ENCODE measurements at places on chromosomes 4 and X.

GRCh38 chr4:94523617-94524016 is 71.9 kb downstream of the PDLIM5 start:
- no peak for DNase-seq

DNA sequence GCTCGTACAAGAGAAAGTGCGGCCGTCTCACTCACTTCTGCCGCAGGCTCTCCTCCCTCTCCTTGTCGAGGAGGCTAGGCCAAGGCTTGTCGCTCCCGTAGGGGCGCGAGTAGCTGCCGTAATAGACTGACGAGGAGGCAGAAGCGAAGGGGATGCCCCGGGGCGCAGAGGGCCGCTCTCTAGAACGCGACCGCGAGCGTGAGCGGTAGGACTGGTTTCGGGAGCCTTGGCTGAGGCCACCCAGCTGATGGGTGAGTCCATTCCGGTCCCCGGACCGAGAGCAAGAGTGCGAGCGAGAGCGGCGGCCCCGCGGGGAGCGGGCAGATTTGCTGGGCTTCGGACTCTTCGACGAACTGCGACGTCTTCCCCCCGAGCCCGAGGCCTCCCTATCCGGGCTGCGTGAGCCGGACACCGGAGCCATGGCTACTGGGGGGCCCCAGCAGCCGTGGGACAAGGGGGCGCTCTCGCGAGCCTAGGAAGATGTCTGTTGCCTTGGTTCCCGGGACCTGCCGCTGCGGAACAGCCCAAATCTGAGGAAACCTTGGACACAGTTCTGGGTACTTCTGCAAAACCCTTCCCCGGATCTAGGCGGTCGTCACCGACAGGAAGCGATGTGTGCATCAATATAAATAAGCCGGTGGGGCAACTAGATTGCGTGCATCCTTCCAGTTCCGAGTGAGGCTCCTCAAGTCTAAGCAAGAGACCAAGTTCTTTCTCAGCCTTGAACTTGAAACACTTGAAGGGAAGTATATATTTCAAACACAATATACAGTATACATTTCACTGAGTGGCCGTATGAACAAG is at the start of gene NKAP:
Gene NKAP, minus strand, starts transcription at position 567 of the 804 bp plus-strand sequence. Its CDS starts 146 bp downstream, at position 421.
- DNase-seq: peak; percentile 85

DNA sequence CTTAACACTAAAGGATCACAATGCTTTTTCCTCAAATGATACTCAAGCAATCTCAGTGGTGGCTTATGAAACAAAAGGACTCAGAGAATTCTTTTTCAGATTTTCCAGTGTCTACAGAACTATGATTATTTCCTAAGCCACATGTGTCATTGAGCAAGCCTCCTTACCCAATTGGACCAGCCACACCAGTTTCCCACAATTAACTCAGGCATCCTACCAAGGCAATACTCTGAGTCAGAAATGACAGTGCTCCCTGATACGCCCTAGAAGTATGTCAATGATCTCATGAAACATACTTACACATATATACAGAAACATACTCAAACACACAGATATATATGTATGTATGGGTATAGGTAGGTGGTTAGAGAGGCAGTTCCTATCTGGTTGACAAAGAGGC is 4.8 kb downstream of the ADAMTS3 start:
- DNase-seq: no peak

DNA sequence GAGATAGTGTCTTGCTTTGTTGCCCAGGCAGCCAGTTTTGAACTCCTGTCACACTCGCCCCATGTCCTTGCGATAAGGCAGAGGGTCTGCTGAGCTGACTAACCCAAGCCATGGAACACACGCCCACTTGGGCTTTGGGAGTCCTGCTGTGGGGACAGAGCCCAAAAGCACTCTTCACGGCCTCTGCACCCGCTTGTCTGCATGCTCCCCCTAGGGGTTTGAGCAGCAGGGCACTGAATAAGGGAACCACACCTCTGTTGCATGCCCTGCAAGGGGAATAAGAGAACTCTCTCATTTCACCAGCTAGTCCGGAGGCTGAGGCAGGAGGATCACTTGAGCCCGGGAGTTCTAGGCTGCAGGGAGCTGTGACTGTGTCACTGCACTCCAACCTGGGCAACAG is 166.0 kb downstream of the STAG2 start:
- no peak for DNase-seq

DNA sequence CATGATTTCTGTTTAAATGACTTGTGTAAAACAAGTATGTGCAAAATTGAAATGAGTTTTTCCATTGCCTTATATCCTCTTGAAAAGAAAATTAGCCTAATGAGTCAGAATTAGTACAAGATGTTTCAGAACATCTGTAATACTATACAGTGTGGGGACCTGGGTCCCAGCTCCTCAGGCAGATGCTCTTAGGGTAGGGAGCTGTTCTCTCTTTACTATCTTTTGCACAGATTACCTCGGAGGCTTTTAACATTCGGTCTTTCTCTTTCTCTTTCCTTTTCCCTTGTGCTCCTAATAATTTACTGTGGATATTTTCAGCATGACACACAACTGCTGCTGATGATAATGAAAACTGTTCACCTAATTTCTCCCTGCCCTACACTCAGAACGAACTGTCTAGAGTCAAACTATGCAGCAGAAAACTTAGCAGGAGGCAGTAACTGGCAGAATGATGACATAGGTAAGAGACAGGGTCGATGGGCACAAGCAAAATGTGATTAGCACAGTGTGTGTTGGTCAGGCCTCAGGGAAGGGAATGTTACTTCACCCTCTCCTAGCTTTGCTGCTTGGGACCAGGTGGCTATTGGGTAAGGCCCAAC is 455.3 kb downstream of the PDHA2 start:
- DNase-seq: no peak

GRCh38 chr4:4225915-4226605 is 669 bp downstream of the OTOP1 start:
- no peak for DNase-seq

- no peak for DNase-seq
Observed at GRCh38 chr4:288891-289290, 16.4 kb downstream of the ZNF732 start.

DNA sequence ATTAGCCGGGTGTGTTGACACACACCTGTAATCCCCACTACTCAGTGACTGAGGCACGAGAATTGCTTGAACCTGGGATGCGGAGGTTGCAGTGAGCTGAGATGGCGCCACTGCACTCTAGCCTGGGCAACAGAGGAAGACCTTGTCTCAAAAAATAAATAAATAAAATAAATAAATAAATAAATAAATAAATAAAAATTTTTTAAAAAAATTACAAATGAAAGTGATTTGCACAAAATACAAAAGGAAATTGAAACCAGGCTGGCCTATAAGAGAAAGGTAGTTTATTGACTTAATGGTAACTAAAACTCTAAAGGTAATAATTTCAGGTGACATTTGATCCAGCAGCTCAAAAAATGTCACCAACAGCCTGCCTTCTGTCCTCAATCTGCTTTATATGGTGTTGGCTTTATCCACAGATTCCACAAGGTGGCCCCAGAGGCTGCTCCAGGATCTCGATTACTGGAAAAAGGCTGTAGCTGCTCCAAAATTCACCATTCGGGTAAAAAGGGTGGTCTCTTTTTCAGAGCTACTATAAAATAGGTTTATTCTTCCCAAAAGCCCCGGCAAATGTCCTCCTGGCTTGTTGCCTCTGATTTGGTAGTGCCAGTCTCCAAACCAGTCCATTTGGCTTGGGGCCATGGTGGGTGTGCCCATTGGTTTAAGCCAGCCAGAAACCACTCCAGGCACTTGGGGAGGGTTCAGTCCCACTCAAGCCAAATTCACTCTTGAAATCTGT is 61.4 kb upstream of the TRIM2 start:
- peak; percentile 57 for DNase-seq

- no peak for DNase-seq
Observed at GRCh38 chr4:21976166-21976565, 27.6 kb upstream of the KCNIP4 start.

- no peak for DNase-seq
Observed at GRCh38 chrX:40323977-40324376, 226.2 kb upstream of the BCOR start.

DNA sequence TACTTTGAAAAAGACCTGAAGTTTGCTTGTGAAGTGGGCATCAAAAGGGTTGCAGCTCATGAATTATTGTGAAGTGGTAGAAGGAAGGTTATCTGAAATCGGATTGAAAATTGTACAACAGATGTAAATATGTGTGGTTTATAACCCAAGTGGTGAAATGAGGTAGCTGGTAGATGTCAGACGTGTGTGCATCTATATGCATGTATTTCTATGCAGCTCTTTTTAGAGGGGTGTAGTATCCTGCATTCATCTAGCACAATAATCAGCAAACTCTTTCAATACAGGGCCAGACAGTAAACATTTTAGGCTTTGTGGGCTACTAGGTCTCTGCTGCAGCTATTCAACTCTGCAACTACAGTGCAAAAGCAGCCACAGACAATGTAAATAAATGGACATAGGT is 9.4 kb downstream of the ATRX start:
- no peak for DNase-seq

GRCh38 chr4:90105274-90105673 is 21.9 kb upstream of the CCSER1 start:
- DNase-seq: no peak

- no peak for DNase-seq
Observed at GRCh38 chr4:9812501-9813340, 31.3 kb downstream of the DRD5 start.

DNA sequence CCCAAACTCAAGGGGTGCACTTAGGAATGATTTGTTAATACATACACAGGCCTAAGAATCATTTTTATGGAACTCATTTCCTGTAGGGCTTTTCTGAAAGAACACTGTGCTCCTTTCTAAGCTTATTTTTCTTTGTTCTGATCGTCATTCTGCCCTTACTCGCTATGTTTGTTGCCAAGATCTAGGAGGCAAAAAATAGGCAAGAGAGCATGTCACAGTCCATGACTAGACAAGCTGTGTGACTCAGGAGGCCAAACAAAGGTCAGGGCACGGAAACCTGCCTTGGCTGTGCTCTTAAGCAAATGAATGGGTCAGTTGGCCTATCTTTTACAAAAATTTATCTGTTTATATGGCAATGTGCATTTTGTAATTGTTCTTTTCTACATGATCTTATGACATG is 42.5 kb upstream of the C1GALT1C1 start:
- no peak for DNase-seq

GRCh38 chrX:30673884-30674598 is 20.8 kb downstream of the GK start:
- DNase-seq: no peak

GRCh38 chr4:87120411-87121162 is 99.8 kb downstream of the KLHL8 start:
- no peak for DNase-seq

DNA sequence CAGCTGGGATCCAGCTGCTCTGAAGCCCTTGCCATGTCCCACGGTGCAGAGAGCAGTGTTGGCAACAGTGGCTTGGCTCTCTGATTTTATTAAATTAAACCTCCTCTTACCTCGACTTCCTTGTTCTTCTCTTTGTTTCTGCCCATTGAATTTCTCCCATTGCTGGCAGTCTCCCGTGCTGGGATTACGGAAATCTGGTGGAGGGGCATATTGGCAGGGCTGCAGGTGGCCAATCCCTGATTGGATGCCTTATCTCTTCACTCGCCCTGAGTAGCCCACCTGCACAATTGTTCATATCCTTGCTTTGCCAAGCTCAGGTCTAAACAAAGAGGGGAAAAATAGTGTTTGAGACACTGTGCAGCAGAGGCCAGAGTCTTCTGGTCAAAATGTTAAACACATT is 493.9 kb downstream of the TMA16 start:
- no peak for DNase-seq

DNA sequence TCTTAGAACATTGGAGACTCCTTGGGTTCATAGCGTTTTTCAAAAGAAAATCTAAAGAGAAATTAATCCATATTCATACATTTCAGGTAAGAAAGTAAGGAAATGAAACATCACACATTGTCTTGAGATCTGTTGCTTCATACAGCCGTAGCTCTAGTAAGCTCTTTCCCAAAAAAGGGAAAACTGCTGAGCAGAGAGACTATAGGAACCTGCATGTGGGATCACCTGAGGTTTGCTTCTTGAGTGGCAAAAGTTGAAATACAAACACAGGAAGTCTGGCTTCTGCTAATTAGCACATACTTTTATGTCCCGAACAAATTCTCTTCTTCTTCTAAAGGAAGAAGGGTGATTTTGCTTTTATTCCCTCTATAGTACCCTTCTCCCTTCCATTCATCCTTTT is 57.7 kb downstream of the MRPL1 start:
- no peak for DNase-seq

All from activated T-cell treated with anti-CD3 and anti-CD28 coated beads, Interleukin-2, amount 50 U/mL, for 24 hours (primary cell).